ENCODE measurements at places on chromosomes 1 and 21.

- no peak for DNase-seq
These were observed 22.1 kb downstream of the ACOT11 start for GRCh38 chr1:54570161-54570560.

- DNase-seq: no peak
These were observed 55.4 kb downstream of the C1orf21 start for GRCh38 chr1:184442260-184442659.

GRCh38 chr1:160720356-160721085 is 8.9 kb upstream of the CD48 start:
- DNase-seq: peak; percentile 19

- DNase-seq: no peak
These were observed 69.0 kb downstream of the OLFML3 start for GRCh38 chr1:114048232-114048631.

- no peak for DNase-seq
These were observed 478.1 kb downstream of the PLA2G4A start for GRCh38 chr1:187306710-187307415.

GRCh38 chr1:40652979-40653378 is 12.5 kb downstream of the RIMS3 start:
- DNase-seq: no peak
